ENCODE measurements at places on chromosomes 6 and 20. TPM values are rescaled to one million over a fixed set of nuclear protein-coding genes. Genes with fewer than 3 reads are reported as not detected.

Gene CABLES2
- 1.8 TPM for polyA plus RNA-seq

Gene ADGRF4
- not detected for polyA plus RNA-seq

Gene ME1
- 90.1 TPM for polyA plus RNA-seq

Gene ESF1
- 44.8 TPM for polyA plus RNA-seq

Gene BIRC7
- not detected for polyA plus RNA-seq

Gene COX4I2
- polyA plus RNA-seq, result 1.9 TPM

Gene BNIP5
- not detected for polyA plus RNA-seq

Gene ZSCAN16
- polyA plus RNA-seq, result 0.43 TPM

Gene ZNF335
- 1.6 TPM for polyA plus RNA-seq

Gene BFSP1
- 0.38 TPM for polyA plus RNA-seq

Gene RTEL1
- polyA plus RNA-seq, result not detected

Gene STMND1
- polyA plus RNA-seq, result 0.79 TPM

Gene PPP1R3G
- polyA plus RNA-seq, result 0.55 TPM

Gene FAM83B
- not detected for polyA plus RNA-seq

Gene PRSS35
- polyA plus RNA-seq, result not detected

Gene CLIC5
- polyA plus RNA-seq, result not detected

Gene ENPP5
- 295 TPM for polyA plus RNA-seq

Gene PSORS1C2
- not detected for polyA plus RNA-seq

Gene ID4
- 19.0 TPM for polyA plus RNA-seq

Gene CENPQ
- polyA plus RNA-seq, result 33.1 TPM

Gene DOK5
- polyA plus RNA-seq, result not detected

Gene MROH8
- 3.8 TPM for polyA plus RNA-seq

Gene EGFL8
- polyA plus RNA-seq, result 3.6 TPM

Gene SNRNP48
- 6.1 TPM for polyA plus RNA-seq

Gene POM121L2
- not detected for polyA plus RNA-seq

Gene PHACTR3
- 15.5 TPM for polyA plus RNA-seq

Gene CGAS
- 2.1 TPM for polyA plus RNA-seq

Gene SLC12A5
- 498 TPM for polyA plus RNA-seq

Gene HTR1E
- polyA plus RNA-seq, result 0.58 TPM

Gene MMP24
- 0.22 TPM for polyA plus RNA-seq

Gene HRH3
- polyA plus RNA-seq, result not detected

Gene ELOVL2
- 9.4 TPM for polyA plus RNA-seq

Gene SLC22A3
- 0.34 TPM for polyA plus RNA-seq

Gene CSNK2B
- polyA plus RNA-seq, result 299 TPM

Gene DZANK1
- 6.2 TPM for polyA plus RNA-seq

Gene CST5
- polyA plus RNA-seq, result not detected

Gene RAB44
- not detected for polyA plus RNA-seq

Gene CRISP3
- not detected for polyA plus RNA-seq

Gene WFDC11
- not detected for polyA plus RNA-seq

Gene WFDC9
- polyA plus RNA-seq, result not detected

Gene TTBK1
- polyA plus RNA-seq, result 0.62 TPM

Gene IL17A
- not detected for polyA plus RNA-seq

Gene RAD21L1
- polyA plus RNA-seq, result not detected

Gene BPIFA1
- not detected for polyA plus RNA-seq

Gene DEFB124
- polyA plus RNA-seq, result not detected
